Activated T-cell treated with anti-CD3 and anti-CD28 coated beads for 1 hour (primary cell): ENCODE measurements at places on chromosomes 16 and 17.

GRCh38 chr17:6491071-6491700 is 46.9 kb downstream of the PIMREG start:
- no peak for DNase-seq

DNA sequence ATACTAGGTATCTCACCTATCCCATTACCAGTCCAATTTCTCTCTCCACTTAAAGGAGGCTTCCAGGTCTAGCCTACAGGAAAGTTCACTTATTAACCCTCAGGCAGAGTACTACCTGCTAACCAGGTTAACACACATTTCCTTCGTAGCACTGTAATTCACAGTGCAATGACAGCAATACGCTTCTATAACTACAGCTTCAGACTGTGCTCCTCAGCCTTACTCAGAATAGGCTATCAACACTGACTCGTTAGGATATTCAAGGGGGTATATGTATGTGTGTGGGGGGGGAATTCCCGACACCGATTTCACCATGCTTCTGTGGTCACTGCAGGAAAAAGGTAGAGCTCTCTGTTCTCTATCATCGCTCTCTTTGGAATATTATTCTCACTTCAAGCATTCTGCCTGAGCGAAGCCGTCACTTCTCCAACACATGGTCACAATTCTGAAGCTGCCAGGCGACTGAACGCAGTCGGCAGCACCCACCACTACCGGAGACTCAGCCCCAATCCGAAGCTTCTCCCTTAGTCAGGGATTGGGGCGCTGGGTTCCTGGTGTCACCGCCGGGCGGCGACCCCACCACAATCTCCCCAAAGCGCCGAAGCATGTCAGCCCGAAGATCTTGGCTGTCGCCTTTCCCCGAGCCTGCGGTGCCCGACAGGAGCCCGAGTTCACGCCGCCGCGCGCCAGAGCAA is 618 bp downstream of the GGA3 start:
- DNase-seq, result no peak

- no peak for DNase-seq
These were observed 45.6 kb downstream of the ANKRD11 start for GRCh38 chr16:89444728-89445127.

GRCh38 chr16:14462811-14463210 is 167.2 kb downstream of the PARN start:
- no peak for DNase-seq

DNA sequence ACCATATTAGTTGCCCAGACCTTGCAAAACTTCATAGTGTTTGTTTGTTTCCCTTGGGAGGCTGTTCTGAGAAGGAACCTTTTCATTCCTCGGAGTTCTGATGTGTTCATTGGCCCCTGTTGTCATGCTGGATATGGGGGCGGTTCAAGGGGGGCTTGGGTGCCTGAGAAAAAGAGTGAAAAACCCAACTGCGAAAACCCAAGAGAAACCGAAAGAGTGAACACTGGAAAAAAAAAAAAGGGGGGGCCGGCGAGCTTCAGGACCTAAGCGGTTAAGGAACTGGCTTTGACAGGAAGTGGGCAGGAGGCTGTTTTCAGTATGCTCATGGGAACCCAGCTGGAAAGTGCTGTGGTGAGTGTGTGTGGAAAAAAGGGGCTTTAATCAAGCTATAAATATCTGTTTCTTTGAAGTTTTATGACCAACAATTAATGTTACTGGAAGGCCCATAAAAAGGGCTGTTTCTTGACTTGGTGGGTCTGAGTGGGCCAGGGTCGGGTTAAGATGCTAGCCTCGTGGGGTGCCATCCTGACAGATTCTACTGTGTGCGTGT is 510.7 kb downstream of the MAF start:
- DNase-seq, result peak; percentile 9

DNA sequence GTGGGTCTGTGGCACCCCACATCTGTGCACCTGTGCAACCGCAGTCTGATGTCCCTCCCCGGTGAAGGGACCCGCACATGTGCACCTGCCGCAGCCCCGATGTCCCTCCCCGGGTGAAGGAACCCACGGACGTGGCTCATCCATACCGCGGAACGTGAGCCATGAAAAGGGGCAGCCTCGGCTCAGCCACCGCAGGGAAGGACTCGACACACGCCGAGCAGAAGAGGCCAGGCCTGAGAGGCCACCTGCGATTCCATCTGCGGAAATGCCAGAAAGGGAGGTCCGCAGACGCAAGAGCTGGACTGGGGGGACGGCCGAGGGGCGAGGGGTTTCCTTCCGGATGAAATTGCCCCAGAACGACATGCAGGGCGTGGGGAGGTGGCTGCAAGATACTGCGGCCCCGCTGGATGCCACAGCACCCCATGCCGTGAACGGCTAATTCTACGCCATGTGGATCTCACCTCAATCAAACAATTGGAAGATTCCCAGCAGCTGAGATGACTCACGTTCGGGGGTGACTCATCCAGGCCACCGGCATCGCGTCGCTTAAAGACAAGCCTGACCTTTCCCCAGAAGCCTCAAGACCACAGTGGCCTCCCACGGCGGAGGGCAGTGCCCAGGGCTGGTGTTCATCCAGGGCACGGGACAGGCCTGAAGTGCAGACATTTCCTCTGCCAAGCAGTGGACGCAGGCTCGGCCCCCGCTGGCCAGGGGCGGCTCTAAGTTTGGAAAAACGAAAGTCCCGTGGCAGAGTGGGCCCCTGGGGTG is 21.0 kb downstream of the SOX8 start:
- DNase-seq, result peak; percentile 58

GRCh38 chr16:87133966-87134627 is 183.1 kb downstream of the C16orf95 start:
- no peak for DNase-seq

DNA sequence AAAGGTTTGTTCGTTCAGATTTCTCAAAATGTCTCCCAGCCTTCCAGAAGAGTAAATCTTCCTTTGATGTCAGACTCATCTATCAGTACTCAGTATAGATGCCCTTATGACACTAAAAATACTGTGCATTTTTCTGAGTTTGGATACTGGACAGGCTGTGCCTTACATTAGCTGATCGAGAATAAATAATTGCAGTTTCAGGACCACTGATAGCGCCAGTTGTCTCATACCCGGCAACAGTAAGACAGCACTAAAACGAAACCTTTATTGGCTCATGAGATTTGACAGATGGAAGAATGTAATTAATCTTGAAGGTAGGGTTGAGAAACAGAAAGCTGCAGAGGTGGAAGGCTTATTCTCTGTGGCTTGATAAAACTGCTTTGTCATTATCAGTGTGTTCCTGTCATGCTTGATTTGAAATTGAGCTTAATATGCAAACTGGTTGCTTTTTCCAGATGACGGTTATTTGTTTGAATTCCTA is 1.2 kb downstream of the ATP6V0A1 start:
- no peak for DNase-seq

- DNase-seq, result no peak
These were observed 302.8 kb downstream of the SLC39A11 start for GRCh38 chr17:72789711-72790110.

- peak; percentile 88 for DNase-seq
These were observed 1.2 kb downstream of the NGFR start for GRCh38 chr17:49496183-49496866.

- no peak for DNase-seq
These were observed 181.6 kb upstream of the CACNG3 start for GRCh38 chr16:24074574-24074973.

GRCh38 chr16:11556945-11557720 is 29.6 kb downstream of the LITAF start:
- no peak for DNase-seq

DNA sequence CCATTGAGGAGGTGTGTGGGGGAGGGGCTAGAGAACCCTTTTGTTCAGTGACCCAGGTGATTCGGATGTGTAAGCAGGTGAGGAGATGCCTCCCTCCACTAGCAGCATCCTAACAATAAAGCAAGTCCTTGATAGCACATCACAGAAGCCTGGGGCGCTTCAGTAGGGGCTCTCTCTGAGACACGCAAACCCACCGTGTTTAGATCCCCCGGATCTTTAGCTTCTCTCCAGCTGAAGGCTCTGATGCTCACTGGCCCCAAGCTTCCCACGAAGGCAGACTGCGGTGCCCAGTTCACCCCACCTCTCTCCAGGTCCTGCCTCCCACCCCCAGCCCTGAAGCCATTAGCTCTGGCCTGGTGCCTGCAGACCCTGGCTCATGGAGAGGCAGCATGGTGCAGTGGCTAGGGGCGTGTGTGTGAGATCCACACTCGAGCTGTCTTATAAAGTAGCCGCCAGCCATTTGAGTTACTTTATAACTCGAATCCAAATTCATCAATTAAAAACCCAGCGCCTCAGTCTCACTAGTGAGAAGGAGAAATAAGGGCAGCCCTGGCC is 204.7 kb upstream of the TNRC6C start:
- DNase-seq, result no peak

GRCh38 chr16:57519796-57520360 is 16.5 kb downstream of the CCDC102A start:
- peak; percentile 84 for DNase-seq

- DNase-seq, result no peak
These were observed 91.1 kb downstream of the ASIC2 start for GRCh38 chr17:33202021-33202420.

DNA sequence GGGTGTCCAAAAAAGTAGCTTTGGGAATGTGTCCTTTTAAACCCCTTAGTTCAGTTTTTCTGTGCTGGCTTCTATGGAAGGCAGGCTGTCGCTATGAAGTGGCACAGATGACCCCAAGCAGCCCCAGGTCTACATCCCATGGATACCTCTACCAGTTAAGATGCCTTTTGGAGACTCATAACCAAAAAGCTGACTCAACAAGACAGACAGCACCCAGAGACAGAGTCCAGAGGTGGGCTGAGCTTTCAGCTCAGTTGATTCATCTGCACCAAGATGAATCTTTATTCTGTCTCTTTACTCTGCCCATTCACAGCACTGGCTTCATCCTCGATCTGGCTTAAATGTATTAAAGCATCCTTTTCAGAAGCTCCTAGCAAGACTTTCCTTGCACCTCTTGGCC is 29.8 kb upstream of the RBBP6 start:
- DNase-seq, result no peak

- DNase-seq, result no peak
These were observed 146.6 kb downstream of the TRIM37 start for GRCh38 chr17:58960068-58960467.

DNA sequence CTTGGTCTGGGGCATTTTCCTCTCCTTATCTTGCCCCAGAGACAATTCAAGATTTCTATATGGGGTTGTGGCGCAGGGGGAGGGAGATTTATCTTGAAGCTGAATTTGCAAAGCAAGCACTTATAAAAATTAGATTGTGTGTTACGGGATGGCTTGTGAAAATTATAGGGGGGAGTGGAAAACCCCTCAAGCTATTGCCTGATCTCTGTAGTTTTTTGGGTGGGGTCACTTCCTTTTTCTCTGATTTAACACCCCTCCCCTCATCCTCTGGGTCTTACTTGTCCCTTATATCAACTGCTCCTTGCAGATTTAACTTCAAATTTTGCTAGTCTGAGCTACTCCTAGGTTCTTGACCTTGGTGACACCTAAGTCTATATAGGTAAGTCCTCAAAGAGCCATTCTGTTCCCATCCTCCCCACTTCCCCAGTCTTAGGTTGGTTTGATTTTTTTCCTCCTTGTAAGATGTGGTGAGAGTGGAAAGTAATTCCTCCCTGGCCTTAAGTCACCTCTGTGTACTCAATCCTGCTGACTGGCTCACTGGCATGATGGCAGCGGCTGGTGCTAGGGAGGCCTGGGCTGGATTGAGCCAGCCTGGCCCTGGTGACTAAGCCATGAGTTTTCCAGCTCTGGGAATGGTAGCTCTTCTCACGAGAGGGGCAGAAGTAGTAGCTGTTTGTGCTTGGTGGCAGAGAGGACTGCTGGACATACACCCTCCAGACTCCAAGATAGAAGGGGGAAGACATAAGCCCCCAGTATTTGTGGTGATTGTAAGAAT is 2.3 kb downstream of the ARL4D start:
- DNase-seq, result no peak

DNA sequence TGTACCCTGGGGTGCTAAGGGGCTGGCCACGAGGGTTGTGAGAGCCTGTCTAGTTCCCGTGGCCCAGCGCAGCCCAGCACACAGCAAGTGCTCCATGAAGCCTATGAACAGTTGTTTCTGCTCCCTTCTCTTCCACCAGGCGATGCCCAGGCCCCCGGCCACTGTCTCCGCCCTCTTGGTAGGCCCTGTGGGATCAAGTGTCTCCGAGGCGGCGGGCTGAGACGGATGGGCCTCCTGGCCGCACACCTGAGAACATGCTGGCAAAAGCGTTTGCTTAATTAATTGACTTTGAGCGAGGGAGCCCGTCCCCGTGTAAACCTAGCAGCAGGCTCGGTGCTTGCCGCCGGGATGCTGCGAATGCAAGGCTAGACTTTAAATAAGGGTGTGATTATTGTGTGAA is 129.7 kb upstream of the GSE1 start:
- DNase-seq, result no peak
